Skeletal muscle cell (primary cell): ENCODE measurements at places on chromosomes 3 and 15.

DNA sequence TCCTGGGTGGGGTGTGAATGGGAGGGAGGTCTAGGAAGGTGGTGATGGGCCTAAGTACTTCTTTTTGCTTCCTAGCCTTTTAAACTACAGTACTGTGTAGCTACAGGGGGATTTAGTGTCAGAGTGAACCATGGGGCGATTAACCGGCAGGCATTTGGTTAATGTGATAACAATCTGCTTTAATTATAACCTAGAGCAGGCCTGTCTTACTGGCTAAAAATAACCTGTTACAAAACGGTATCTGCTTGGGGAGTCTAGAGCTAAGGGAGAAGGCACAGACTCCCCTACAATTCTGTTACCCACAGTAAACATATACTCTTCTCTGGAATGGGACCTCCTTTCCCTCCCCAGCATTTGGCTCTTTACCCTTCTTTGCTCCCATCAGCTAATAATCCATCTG is 85.4 kb downstream of the RBPMS2 start:
- DNase-seq, result no peak

DNA sequence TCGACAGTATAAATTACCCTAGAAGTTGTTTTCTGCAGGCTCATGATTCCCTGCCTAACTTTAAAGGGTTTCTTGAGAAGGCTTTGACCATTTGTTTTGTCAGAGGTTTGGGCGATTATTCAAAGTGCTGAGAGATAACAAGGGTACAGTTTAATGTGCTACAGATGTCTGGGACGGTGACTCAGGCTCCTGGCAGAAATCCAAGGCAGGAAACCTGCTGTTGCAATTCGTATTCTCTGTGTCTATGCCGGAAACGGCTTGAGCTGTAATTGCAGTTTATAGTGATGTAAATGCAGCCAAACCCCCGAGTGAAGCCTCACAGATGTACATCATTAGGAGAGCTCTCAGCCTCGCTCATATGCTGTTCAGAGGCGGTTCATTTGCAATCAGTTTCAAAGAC is 65.6 kb downstream of the SYNPR start:
- peak; percentile 97 for DNase-seq

DNA sequence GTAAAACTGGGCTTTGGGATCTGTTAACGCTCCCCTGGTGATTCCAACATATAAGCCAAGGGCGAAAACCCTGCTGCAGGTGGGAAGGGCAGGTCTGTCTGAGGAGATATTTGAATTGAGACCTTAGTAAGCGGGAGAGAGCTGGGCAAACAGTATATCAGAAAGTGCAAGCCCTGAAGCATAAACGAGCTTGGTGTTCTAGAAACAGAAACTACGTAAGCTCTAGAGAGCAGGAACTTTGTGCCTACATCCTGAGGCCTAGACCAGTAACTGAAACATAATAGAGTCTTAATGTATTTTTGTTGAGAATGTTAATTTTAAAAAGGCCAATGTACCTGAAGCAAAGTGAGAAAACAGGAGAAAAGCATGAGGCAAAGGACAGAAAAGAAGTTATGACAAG is 62.9 kb upstream of the FSIP1 start:
- no peak for DNase-seq

GRCh38 chr3:155640098-155640497 is 104.8 kb downstream of the PLCH1 start:
- no peak for DNase-seq

- no peak for DNase-seq
These were observed 83.2 kb upstream of the SMAD3 start for GRCh38 chr15:66982250-66982649.

DNA sequence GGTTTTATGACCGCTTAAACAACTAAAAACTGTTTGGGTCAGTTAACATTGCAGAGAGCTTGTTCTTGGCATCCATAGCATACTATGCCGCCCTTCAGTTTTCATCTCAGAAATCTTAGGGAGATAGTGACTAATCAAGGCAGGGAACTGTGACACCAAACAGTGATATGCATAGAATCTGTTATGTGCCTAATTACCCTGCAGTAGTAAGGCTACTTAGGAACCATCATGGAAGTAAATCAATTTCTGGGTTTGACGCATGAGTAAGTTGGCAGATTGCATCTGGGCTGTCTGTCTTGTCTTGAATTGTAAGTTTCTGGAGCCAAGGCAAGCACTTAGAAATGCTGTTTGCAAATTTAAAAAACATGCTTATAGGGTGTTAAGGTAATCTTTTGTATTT is 22.5 kb downstream of the KCTD6 start:
- no peak for DNase-seq

GRCh38 chr3:124559846-124560574 is 170.2 kb upstream of the UMPS start:
- DNase-seq, result peak; percentile 53

DNA sequence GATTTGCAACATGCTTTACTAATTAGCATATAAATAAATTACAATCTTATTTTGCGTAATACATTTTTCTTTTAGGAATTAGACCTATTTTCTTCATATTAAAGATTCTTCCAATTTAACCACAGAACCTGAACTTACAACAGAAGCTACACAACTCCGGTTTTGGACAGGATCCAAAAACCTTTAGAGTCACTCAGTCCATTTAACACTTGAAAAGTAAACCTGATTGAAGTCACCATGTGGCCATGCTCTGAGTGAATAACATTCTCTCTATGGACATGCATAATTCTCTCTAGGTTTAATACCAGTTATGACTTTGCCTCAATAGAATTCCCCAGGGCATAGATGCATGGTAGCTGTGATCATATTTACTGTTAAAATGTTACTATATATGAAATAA is 751.0 kb downstream of the VGLL3 start:
- DNase-seq, result no peak

GRCh38 chr3:72347819-72348319 is 500.4 kb downstream of the SHQ1 start:
- no peak for DNase-seq

- DNase-seq, result no peak
These were observed 67.1 kb downstream of the MAGI1 start for GRCh38 chr3:65971293-65972252.

GRCh38 chr3:167851171-167851570 is 115.7 kb downstream of the SERPINI1 start:
- no peak for DNase-seq

DNA sequence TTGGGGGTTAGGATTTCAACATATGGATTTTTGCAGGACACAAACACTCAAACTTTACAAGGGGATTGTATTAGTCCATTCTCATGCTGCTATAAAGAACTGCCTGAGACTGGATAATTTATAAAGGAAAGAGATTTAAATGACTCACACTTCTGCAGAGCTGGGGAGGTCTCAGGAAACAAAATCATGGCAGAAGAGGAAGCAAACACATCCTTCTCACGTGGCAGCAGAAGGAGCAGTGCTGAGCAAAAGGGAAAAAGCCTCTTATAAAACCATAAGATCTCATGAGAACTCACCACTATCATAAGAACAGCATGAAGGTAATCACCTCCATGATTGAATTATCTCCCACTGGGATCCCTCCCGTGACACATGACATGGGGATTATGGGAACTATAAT is 1183.1 kb downstream of the ZPLD1 start:
- DNase-seq, result no peak

GRCh38 chr3:149968216-149968615 is 2.5 kb downstream of the PFN2 start:
- DNase-seq, result no peak

- no peak for DNase-seq
These were observed 76.1 kb downstream of the LDHAL6B start for GRCh38 chr15:59282515-59283337.

DNA sequence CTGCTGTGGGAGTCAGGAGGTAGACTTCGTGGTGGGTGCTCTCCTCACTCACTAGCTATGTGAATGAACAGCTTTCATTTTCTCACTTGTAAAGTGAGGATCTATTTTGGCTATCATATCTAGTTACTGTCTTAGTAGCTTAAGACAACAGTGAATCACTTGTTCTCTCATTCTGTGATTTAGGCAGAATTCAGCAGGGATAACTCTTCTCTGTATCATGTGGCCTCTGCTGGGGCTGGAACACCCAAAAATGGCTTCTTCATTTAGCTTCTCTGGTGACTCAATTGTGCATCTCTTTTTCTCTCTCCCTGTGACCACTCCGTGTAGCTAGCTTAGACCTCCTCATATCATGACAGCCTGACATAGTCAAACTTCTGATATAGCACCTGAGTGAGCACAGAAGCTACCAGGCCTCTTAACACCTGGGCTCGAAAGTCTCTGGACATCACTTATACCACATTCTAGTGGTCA is 68.4 kb downstream of the BFSP2 start:
- DNase-seq, result no peak

- DNase-seq, result no peak
These were observed 4.9 kb upstream of the ALAS1 start for GRCh38 chr3:52193065-52193464.

- no peak for DNase-seq
These were observed 39.5 kb downstream of the TMEM40 start for GRCh38 chr3:12719541-12719940.

DNA sequence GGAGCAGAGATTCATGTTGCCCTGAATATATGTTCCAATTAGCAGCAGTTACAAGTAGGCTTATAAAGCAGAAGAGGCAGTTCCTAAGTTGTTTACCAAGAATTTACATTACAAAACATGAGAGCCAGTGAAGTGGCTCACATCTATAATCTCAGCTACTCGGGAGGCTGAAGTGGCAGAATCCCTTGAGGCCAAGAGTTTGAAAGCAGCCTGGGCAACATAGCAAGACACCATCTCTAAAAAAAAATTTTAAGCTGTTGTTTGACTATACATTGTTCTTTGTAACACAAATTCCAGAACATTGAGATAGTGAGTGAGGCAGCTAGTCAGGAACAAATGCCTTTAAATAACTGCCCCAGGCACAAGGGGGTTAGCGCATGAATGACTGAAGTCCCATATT is 10.3 kb upstream of the ZMAT3 start:
- no peak for DNase-seq

DNA sequence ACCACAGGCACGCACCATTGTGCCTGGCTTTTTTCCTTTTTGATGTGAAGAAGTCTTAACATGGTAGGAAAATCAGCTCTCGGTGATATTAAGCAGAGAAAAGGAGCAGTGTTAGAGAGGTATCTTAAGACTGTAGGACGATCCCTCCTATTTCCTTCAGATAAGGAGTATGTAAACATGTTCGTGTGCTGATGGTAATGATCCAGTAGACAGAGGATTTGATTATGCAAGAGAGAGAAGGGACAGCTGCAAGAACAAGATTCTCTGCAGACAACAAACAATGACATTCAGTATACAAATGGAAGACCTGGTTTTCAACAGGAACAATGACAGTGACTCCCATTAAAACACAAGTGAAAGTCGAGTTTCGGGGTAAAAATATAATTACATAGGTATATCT is 95.1 kb upstream of the MELTF start:
- DNase-seq, result no peak

DNA sequence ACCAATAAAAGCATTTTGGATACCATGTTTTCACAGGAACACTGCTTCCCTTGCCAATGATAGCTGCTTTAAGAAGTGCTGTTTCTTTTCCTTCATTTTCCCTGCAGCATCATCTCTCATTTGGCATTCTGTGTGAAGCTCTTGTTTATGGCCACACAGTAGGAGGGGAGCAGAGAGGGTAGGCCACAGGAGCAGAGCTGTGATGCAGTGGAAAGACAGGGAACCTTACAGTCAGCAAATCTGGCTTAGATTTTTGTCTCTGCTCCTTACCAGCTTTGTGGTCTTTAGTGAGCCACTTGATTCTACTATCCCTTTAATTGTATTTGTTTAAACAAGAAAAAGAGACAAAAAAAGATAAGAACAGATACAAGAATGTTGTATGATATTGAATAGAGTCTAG is 138.7 kb downstream of the RPL22L1 start:
- DNase-seq, result no peak

GRCh38 chr15:91499774-91500383 is 353.6 kb upstream of the SLCO3A1 start:
- no peak for DNase-seq

DNA sequence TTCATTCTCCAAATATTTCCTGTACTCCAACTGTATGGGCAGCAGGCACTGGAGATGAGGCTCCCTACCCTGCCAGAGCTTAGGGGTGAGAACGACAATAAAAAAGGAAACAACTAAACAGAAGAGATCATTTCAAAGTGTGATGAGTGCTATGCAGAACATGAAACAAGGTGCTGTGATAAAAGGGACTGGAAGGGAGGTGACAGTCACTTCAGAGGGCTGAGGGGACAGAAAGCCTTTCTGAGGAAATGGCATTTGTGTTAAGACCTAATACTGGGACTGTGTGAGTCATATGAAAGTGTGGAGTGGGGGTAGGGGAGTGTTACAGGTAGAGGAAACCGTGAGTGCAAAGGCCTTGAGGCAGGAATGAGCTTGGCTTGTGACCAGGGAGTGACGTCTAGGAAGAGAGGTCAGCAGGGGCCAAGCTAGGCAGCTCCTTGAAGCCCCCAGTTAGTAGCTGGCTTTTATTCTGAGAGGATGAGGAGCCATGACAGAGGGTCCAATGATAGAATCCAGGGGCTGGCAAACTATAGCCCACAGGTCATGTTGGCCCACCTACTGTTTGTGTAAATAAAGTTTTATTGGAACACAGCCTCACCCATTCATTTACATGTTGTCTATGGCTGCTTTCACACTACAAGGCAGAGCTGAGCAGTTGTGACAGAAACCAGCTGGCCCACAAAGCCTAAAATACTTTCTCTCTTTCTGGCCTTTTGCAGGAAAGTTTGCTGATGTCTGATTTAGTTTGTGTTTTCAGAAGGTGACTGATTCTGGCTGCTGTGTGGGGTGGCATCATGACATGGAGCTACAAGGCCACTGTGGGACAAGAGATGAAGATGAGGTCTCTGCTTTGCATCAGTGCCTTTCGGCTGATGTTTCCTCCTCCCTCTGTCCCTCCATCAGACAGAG is 56.6 kb downstream of the LSM3 start:
- no peak for DNase-seq

DNA sequence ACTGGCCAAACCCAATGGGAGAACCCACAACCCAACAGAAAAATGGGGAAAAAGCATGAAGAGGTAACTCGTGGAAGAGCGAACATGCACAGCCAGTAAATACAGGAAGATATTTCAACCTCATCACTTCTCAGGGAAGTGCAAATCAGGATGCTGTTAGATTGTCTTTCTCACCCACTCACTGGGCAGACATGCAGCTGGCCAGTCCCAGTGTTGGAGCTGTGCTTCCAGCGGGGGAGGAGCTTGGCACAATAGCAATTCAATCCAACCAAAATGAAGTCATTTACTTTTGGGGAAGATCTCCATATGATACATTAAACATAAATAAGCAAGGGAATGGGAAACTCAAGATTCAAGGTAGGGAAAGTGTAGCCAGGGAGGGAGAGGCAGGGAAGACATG is 12.1 kb downstream of the WNT7A start:
- no peak for DNase-seq

DNA sequence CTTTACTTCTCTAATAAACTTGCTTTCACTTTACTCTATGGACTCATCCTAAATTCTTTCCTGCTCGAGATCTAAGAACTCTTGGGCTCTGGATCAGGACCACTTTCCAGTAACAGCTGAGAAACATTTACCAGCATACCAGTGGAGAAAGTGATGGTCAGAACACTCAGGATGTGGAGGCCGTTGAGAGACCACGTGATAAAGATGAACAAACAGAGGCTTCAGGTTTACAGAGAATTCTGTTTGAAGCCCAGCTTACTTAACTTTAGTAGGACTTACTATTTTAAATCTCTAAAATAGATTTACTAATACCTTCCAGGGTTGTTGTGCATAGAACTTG is 57.0 kb downstream of the FRMD4B start:
- DNase-seq, result no peak
